ENCODE measurements at places on chromosomes 4 and X.
A peak's percentile ranks its signal among the peaks of the same experiment; 100 is the strongest.

DNA sequence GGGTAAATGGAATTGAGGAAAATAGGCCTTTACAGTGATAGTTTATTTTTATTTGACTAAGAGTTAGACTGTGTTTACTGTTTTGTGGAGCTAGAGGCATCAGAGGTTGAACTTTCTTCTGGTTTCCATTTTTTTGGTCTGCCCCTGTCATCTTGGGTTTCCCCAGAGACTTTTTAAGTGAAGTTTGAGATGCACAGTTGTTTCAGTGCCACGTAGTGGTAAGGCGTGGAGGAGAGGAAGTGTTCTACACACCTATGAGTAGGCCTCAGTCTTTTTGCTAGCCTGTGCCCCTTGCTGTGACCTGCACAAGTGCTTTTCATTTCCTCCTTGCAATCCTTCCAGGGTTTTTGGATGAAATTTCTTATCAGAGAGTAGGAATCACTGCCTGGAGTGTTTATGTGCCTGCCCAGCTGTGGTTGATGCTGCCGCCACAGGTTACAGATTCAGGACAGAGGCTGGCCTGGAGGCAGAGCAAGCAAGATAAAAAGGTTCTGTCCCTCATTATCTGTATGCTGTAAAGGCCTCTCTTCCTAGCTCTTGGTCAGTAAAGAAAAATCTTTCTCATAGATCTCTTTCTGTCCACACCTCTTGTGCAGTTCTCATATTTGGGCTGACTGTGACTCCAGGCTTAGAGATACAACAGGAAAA lies 12.5 kb upstream of the HSFX4 start:
- no peak for DNase-seq

GRCh38 chr4:83212041-83212851 lies 72.4 kb downstream of the COQ2 start:
- no peak for DNase-seq

DNA sequence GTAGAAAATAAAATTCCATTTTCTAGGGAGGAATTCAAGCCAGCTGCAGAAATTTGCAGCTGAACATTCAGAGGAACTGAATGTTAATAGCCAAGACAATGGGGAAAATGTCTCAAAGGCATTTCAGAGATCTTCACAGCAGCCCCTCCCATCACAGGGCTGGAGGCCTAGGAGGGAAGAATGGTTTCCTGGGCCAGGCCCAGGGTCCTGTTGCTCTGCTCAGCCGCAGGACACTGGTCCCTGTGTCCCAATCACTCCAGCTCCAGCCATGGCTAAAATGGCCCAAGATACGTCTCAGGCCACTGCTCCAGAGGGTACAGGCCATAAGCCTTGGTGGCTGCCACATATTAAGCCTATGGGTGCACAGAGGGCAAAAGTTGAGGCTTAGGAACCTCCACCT lies 20.4 kb downstream of the FAM13A start:
- no peak for DNase-seq

DNA sequence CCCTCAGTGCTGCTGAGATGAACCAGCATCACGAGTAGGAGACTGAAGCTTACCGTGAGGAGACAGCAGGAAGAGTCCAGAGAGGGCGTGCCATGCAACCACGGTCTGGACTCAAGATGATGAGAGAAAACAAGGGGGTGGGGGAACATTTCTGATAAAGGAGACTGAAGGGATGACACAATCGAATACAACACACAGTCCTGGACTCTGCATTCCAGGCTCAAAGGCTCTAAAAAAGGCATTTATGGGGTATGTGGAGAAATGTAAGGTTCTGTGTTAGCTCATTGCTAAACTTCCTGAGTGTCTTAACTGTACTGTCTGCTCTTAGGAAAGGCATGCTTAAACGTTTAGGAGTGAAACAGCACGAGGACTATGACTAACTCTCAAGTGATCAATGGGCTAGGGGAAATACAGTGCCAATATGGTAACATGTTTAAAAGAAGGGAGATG lies 20.6 kb upstream of the IRAK1 start:
- DNase-seq, result no peak

DNA sequence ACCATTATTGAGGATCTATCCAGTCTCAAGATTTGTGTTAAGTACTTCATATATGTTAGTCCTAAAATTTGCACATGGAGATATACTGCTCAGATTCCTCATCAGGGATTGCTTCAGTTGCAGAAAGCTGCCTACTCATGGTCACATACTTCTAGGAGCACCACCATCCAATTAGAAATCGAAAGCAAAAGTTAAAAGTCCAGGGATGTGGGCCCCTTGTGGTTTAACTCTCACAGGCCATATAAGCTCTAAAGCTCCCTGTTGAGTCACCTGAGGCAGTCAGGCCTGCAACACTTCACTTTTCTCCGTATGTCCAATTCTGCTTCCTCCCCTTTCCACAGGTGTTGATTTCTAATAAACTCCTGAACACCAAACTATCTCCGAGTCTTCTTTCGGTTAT lies 84.2 kb downstream of the CNOT6L start:
- peak; percentile 4 for DNase-seq

DNA sequence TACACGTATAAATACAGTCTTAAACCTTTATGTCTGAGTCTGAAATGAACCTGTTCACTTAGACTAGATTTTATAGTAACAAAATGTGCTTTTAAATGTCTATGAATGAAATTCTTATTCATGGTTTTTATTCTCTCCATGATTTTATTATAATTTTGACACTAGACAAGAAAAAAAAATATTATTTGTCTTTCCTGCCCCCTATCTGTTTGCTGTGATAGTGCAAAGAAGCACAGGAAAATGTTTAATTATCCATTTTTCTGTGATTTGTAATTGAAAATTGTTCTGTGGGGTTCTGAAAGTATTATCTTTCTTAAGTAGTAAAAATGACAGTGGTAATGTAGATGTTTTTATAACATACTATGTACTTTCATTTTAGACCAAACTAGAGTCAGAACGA lies 52.0 kb downstream of the INTS6L start:
- DNase-seq, result no peak

DNA sequence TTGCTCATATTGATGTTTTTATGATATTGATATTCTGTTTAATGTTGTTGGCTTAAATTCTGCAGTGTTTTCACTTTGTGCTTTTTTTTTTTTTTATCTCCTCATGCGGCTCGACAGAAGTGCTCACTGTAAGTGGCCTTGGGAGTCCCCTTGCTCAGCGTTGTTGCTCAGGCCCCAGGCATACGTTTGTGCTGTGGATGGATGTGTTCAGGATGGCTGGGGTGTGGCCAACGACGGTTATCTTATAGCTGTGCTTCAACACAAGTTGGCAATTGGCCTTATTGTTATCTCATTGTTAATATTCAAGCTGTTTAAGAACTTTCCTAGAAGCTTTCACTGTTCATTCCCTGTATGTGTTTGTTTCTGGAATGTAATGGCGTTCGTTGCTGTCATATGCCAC lies 36.4 kb upstream of the CLCN4 start:
- no peak for DNase-seq

- no peak for DNase-seq
These were observed 9.0 kb downstream of the MPC1L start for GRCh38 chrX:40632199-40632598.

- DNase-seq, result no peak
These were observed 72.8 kb downstream of the MAOB start for GRCh38 chrX:43809463-43809862.
